ENCODE measurements at places on chromosomes 1 and 21.

GRCh38 chr1:9653491-9654050 is 2.0 kb downstream of the PIK3CD start:
- no peak for DNase-seq

DNA sequence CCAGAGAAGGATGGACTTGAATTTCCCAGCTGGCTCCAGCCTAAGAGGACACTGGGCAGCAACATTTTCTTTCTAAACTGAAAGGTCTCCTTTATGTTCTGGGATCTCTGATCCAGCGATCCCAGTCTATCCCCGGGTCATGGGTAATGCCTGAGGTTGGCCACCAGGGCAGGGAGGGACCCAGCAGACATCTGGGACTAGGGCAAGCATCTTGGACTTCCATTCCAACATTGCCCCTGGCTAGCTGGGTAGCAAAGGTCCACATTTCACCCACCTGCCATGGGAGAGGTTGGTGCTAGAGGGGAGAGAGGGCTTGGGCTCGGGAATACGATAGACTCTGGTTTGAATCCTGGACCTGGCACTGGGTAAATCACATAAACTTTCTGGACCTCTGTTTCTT is 84.6 kb downstream of the LRRN2 start:
- no peak for DNase-seq

DNA sequence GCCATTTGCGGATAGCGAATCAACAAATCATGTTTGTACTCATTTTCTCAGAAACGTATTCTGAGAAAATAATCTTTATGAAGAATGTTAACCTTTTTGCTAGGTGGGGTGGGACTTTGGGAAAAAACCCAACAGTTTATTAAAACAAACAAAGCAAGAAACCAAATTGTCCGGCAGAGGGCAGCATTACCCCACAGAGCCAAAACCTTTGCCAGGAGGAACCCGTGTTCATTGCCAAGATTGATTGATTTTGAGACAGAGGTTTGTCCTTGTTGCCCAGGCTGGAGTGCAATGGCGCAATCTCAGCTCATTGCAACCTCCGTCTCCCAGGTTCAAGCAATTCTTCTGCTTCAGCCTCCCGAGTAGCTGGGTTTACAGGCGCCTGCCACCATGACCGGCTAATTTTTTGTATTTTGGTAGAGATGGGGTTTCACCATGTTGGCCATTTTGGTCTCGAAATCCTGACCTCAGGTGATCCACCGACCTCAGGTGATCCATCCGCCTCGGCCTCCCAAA is 70.8 kb upstream of the RHOU start:
- no peak for DNase-seq

- DNase-seq, result no peak
These were observed 4.1 kb upstream of the PEF1 start for GRCh38 chr1:31648641-31649357.

DNA sequence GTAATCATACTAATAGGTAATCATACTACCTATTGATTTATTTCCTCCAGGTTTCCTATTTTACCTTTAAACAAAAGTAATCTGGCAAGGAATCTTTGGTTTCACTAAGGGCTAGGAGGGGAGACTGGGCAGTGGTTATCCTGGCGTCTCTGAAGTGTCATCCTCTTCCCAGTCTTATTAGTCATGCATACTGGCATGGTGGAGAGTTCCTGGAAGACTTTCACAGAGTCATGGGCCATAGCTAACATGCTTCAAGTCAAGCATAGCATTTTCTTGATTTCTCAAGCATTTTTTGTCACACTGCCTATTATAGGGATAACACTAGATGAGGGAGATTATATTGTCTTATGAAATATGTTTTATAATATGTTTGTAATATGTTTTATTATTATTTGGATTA is 64.0 kb upstream of the ASB17 start:
- no peak for DNase-seq

- no peak for DNase-seq
These were observed 66.3 kb downstream of the SIM2 start for GRCh38 chr21:36765229-36765628.

GRCh38 chr1:29586991-29587745 is 350.8 kb downstream of the PTPRU start:
- DNase-seq, result no peak
